OCI-M1 (cell line): ENCODE measurements at places on chromosomes 7 and 10.

DNA sequence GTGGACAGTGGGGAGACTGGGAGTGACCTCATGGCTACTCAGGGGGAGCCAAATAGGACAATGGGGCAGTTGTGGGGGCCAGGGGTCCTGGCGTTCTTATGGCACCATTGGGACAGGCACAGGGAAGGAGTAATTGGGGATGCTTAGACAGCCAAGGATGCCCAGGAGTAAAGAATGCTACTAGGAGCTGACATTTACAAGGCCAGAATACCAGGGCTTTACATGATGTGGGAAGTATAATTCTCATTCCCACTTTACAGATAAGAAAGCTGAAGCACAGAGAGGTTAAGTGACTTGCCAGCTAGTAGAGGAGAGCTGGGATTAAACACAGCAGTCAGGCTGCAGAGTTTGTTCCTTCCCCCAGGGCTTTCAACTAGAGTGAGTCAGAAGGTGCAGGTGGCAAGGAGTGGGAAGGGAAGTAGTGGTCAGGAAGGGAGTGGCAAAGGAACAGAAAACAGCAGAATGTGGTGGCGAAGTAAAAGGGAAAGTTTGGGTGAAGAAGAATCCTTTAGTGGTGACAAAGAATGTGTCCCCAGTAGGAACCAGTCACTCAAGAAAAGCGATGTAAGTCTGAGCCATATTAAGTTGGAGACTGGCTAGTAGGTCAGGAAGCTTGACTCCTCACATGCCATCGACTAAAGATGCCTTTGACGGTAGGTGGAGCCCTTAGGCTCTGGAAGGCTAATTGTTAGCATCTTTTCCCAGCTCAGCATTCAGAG, 32.8 kb downstream of the CPVL start:
- peak; percentile 41 for DNase-seq

DNA sequence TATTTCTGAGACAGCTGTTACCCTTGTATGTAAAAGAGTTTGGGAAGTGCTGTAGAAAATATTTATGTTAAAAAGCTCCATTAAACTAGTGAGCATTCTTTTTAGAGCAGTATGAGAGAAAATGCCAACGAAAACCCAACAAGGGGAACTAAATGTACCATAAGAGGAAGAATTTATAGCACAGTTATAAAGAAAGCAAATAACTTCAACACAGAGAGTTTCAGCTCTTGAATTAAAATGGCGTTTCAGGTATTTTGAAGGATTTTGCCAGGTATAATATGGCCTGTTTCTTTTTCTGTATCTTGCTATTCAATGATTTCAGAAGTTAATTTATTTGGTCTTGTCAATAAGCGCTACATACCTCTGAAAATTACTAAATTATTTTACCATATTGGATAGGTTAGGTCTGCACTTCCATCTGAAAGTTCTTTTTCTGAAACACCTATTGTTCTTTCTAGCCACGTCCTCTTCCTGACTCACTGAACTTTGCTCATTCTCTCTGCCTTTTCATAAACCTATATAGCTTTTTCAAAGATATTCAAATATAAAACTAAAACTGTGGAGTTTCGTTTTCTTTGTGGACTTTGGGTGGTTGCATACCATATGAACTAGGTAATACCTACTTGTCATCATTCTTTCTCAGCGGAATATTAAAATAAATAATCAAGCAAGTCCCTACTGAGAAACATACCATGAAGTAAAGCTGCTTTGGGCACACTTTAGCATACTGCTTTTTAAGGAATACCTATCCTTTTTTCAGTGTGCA, 136.1 kb downstream of the SEMA3A start:
- DNase-seq, result no peak

DNA sequence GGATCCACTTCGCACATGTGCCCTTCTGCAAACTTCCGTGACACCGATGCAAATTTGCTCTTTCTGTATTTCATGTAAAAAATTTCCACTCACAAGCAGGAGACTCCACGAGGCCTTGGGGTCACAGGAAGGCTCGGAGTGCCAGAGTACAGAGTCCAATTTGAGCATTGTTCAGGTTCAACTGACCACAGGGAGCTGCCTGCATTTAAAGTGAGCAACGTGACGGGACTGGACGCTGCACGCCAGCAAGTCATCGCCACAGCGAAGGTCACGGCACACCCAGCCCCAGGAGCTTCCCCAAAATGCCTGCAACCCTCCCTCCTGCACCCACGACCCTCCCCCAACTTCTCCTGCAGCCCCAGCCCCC, 41.5 kb upstream of the NKX6-2 start:
- no peak for DNase-seq

DNA sequence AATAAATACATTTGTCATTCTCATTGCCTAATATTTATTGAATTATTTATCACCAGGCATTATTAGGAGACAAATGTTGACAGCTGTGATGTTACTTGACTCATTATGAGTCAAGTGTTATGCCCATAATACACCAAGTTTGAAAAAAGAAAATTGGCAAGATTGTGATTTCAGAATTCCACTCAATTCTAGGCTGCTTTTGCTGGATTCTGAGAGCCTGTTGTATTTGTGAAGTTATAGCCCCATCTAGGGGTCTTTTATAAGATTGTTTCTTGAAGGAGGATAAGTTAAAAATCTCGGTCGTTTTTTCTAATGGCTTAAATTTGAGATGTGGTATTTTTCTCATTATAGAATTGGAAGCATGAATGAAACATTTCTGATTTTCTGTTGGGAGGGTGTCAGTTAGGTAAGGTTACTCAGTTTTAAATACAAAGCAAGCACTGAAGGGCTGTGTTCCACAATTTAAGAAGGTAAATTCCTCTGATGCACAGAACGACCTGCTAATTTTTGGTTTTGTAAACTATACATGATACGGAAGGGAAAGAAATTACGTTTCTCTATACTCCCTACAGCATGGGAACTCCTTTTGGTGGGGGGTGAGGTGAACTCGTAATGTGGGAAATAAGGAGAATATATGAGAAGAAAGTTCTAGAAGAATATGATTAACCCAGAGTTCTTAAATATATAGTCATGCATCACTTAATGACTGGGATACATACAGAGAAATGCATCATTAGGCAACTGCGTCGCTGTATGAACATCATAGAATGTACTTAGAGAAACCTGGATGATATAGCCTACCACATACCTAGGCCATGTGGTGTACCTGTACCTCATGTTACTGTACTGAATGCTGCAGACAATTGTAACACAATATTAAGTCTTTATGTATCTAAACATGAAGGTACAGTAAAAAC, 2.6 kb downstream of the STK31 start:
- DNase-seq, result peak; percentile 57

DNA sequence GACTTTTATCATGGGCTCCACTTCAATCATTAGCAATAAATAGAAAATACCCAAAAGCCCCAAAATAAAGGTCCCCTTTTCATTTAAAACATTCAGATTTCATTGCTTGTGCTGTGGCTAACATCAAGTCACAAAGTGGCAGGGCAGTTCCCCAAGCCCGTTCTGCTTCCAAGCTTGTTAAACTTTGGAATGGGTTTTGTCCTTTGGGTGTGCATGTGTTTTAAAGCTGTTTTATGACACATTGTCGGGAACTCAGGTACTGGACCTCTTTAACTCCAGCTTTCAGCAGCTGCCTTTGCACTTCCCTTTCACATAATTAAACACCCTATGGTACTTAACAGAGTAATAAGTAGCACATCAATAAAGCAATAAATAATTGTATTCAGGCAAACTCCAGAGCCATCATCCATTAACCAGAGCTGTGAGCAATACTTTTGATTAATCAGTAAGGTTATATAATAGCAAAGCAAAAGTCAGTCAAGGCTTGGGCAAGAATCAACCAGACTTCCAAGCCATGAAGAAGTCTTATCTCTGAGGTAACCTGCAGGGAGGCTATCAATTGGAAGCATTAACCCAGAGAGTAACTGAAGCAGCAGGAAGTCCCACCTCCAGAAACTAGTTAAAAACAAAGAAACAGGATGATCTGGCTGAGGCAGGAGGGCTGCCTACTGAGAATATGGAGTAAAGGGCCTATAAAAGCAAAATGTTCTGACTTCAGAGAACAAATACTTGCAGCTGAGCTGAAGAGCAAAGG, 56.1 kb upstream of the ARID5B start:
- DNase-seq, result peak; percentile 31

- DNase-seq, result no peak
These were observed 7.0 kb downstream of the CUX1 start for GRCh38 chr7:101824440-101824839.

GRCh38 chr7:67659091-67659490, 662.5 kb downstream of the TYW1 start:
- no peak for DNase-seq

DNA sequence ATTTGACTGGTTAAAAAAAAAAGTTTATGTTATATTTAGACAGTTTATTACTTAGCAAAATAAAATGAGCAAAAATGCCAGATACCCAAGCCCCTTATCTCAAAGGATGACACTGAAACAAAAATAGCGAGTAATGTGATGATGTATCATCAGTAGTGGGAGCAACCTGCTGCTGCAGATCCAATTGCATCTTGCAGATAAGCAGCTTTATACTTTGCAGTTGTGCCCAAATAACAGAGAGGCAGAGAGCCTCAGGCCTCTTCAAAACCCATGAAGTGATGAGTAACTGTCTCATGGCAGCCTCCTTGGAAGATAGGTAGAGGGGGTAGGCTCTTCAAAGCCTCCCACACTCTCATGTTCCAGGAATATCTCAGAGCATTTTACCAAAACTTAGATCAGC, 468.2 kb upstream of the LRRTM3 start:
- no peak for DNase-seq

DNA sequence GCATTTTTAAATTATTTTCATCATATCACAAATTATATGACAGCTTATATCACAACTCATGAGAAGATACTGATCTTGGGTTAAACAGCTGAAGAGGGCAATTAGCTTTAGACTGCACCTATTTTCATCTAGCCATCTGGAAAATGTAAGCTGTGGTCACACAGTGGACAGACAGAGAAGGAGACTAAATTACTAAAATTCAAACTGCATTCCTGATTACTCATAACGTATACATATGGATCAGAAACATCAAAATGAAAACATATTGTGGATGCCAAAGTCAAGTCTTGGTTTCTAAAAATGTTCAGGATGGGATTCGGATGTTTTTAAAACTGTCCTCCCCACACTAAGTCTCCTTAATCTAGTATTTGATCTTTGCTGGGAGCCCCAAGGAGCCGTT, 6.6 kb downstream of the BBIP1 start:
- DNase-seq, result no peak

GRCh38 chr7:44547536-44548231, 6.6 kb upstream of the NPC1L1 start:
- DNase-seq, result no peak

GRCh38 chr10:1406132-1406966, 331.0 kb downstream of the ADARB2 start:
- DNase-seq, result no peak

DNA sequence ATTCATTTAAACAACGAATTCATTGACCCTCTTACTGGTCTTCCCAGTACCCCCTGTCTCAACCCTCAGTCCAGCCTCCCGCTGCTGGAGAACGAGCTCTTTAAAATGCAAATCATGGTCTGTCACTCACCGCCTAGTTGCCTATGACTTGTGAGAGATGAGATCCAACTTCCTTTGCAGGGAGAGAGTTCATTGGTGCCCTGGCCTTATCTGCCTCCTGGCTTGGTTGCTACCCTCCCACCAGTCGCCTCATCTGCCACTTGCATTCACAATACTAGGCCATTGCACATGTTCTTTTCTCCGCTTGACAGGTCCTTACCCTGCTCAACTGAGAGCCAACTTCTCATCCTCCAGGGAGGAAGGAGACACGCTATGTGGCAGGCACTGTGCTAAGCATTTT, 54.0 kb upstream of the MXI1 start:
- no peak for DNase-seq

DNA sequence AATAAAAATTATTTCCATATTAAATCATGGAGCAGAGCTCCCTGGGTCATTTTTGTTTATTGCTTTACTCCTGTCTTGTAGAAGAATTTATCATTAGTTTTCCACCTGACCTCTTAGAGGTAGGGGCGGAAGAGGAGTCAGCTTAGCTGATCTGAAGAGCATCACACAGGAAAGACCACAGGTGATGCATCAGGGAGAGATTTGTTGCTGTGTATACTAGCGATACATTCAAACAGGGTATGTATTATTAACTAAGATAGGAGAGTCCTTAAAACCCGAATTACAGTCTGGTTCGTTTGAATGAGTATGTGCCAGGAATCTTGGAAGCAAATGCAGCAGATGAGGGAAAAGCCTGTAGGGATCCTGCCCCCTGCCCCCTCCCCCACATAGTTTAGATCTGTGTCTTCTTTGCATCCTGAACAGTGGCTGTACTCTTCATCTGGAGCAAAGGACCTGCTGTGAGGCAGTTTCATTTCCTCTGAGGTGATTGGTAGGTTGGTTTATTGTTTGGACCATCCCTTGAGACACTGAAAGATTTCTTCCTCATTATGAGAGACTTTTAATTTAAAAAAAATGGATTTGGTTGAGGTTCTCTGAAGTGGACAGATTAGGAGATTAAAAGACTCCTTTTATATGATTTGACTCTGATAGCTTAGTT, 177.0 kb downstream of the SND1 start:
- DNase-seq, result no peak

GRCh38 chr7:81574723-81575326, 195.0 kb downstream of the HGF start:
- peak; percentile 40 for DNase-seq

DNA sequence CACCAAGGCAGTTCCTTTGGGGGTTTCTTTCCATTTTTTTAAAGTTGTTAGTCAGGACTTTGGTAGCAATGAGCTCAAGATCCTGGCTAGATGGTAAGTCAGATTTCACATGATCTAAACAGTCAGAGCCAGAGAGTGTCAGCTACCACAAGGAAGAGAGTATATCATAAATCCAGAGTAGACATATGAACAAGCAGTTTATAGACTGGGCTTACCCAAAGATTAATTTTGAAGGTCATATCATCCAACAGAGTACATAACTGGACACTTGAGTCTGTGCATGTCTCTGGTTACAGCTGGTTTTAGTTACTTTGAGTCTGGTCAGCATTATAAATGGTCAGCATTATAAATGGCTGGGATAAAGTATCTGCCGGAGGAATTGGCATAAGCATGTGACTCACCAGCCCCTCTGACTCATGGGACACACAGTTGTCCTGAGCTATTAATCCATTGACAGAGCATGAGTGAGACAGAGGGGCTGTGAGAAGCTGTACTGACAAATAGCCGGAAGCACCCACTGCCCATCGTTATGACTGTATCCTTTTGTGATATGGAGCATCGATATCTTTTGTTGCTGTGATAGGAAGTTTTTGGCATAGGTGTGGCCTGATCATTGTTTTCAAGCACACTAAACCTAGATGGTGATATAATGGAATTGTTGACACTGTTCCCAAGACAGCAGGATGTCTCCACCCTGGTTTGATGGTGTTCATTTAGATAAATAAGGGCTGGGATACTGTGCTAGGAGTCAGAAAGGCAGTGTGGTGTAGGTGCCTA, 19.3 kb downstream of the PPP1R3C start:
- peak; percentile 48 for DNase-seq

DNA sequence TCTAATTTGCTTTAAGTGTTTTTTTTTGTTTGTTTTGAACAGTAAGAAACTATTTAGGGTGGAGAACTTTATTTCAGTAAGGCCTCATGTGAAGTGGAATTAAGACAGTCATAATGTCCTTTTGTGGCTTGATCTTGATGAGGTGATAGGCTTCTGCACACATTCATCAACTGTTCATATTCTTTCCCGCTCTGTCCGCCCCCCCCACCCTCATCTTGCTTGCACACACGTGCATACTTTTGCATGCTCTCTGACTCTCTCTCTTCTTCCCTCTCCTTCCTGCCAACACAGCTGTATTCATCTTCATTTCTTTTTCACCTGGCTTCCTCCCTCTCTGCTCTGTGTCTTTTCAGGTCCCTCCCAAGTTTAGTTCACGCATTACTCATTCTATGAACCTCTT, 429.6 kb downstream of the AUTS2 start:
- no peak for DNase-seq

GRCh38 chr7:80632139-80632538, 6.3 kb upstream of the CD36 start:
- DNase-seq, result peak; percentile 88

GRCh38 chr10:75972491-75973276, 541.3 kb downstream of the LRMDA start:
- DNase-seq, result peak; percentile 21
